ENCODE measurements at places on chromosomes 4 and X.

DNA sequence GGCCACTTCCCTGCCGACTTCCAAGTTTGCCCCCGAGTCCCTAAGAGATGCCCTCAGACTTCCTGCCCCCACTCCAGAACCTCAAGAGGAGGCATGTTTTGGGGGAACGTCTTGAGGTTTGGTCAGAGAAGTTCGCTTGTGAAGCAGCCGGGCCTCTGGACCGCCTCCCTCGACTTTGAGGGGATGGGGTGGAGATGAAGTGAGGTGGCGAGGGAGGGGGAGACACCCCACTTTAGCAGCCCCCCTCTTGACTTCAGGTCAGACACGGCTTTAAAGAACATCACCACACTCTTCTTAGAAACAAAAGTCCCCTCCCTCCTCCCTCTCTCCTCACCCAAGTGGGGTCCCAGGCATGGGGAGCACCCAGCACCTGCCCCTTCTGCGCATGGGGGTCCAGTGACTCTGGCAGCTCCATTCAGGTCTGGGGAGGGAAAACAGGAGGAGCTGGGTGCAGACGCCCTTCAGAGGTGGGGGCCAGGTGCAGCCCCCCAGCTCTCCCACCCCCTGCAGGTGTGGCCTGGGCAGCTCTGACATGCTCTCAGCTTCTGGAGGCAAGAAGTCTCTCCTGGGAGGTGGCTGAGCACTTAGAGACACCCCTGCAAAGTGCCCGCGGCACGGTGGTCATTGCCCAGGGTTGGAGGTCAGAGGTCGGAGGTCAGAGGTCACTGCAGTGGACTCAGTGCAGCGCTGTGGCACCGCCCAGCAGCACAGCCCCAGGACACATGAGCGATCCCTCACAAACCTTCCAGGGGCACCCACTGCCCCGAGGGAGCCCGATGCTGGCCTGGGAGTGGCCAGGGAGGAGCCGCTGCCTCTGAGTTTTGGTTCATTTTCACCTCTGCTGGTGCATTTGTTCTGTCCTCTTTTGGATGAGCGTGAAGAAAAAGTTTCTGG, 108.8 kb downstream of the CPZ start:
- DNase-seq: no peak

DNA sequence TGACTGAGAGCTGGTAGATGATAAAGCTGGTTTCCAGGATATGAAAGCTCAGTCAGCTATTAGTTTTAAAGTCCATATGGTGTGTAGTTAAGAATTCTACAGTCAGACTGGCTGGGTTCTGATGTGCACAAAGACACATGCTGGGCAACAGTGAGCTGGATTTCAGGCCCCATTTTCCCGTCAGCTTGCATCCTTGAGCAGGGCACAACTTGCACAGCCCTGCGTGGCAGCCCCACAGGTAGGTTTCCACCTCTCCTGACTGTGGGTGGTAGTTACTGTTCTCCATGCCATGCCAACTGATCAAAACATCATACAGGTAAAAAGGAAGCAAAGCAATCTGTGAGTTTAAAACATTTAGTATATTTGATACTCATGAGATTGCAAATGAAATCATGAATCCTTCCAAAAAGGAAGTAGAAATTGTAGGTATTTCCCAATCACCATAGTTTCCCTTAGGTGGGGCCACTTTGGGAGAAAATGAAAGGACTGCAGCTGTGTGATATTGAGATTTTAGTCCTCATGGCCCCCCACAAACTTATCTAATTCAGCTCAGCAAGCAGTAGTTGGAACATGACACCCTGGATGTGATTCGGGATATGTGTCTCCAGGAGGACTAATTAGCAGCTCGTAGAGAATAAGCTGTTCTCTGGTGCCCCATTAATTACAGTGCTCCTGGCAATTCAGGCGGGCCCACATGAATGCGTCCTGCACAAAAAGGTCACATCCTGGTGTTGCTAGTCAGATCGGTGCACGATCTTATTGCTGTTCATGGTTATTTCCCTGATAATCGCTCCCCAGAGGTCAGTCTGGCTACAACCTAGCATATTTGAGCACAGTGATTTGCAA, 42.4 kb upstream of the NOCT start:
- DNase-seq: no peak

- DNase-seq: no peak
Observed at GRCh38 chrX:154828016-154828408, 6.5 kb downstream of the SMIM9 start.

GRCh38 chr4:119100655-119101054, 35.0 kb upstream of the MYOZ2 start:
- DNase-seq: no peak

- no peak for DNase-seq
Observed at GRCh38 chrX:69021141-69021960, 143.9 kb downstream of the PJA1 start.

DNA sequence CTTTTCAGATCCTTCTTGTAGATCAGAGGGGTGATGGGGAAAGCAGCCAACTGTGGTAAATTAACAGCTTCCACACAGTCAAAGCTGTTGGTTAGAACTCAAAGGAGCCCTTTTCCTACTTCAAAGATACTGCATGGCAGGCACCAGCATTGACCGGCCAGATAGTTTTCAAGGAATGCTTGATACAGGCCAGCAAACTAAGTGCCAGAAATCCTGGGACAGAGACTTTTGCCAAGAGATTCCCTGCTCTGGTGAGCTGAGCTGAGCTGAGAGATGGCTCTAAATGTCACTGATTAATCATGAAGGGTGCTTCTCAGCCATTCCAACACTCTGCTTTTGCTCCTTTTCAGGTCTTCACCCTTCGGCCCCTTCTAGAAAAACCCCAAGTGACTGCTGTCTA, 131.6 kb upstream of the MED14 start:
- DNase-seq: no peak

GRCh38 chrX:39777623-39778025, 320.1 kb downstream of the BCOR start:
- no peak for DNase-seq

DNA sequence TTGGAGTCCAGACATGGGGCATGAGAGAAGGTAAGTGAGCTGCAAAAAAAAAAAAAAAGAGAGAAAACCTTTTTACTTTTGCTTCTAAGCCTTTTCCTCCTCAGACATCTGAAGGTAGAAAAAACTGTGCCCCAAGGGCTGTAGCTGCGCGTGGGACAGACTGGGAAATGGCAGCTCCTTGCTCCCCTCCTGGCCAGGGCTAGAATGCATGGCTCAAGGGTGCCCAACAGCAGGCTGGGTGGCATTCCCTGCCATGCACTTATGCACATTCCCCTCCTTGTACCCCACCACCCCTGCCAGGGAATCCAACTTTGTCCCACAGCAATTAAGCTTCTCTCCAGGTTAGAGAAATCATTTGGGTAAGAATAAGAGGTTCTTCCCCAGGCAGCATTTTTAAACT, 421.2 kb downstream of the TRAM1L1 start:
- no peak for DNase-seq

DNA sequence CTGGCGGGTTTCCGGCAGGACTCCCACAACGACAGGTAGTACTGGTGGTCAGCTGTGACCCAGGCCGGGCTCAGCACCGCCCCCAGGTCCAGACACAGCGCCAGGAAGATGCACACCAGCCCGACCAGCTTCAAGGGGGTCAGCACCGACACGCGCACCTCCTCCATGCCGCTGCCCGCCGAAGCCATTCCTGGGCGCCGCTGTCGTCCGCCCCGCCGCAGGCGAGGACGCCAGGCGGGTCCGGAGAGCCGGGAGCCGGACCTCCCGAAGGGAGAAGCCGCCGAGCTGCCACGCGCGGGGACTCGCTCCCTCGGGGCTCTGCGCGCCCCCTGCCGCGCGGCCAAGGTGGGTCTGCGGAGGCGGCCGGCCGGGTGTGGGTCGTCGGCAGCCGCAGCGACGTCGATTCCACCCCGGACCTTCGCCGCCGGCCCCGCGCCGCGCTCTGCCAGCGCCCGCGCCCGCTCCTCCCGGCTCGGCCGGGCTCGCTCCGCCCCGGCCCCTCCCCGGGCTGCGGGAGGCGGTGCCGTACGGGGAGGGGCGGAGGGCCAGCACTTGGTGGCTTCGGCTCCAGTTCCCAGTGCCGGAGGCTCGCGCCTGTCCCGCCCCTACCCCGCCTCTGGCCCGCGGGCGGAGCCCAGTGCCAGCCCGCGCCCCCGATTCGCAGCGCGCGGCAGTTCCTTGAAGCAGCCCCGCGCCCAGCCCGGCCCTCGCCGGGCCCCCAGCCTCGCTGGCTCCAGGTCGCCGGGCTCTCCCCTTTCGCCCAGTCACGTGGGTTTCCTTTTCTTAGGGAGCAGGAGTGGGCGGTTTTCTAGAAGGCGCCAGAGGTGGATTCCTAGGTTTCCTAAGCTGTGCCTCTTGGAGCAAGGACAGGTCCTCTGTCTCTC, at the start of gene TMEM47:
Gene TMEM47, minus strand, starts transcription at position 444 of the 884 bp plus-strand sequence. Its CDS starts 256 bp downstream, at position 188.
- no peak for DNase-seq

DNA sequence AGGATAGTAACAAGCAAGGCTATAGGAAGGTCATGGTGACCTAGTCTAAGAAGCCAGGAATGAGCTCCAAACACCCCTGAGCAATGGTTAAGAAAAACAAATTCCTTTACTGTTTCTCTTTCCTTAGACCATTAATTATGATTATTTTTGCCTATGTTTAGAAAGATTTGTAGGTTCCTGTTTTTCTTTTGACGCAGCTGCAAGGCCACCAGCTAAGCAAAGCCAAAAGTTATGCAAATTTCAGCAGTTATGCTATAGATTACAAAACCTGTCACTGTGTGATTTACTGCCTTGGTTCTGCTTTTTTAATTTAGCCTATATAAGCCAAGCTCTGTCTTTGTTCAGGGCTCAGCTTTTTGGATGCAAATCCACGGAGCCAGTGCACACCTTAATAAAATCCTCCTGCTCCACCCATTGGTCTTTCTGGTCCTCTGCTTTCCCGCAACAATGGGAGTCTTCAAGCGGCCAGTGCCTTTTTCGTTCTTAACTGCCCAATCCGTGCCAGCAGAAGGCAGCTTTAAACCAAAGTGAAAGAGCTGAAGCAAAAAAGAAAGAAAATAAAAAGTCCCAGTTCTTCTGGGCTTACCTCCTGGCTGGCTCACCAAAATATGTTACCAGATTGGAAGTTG, 1.4 kb upstream of the CEP135 start:
- DNase-seq: no peak

- no peak for DNase-seq
Observed at GRCh38 chrX:149527705-149528104, 13.1 kb upstream of the EOLA1 start.

GRCh38 chr4:138542191-138542776, 300.1 kb upstream of the SLC7A11 start:
- no peak for DNase-seq

- DNase-seq: no peak
Observed at GRCh38 chr4:1797861-1798579, 4.9 kb downstream of the FGFR3 start.

- DNase-seq: no peak
Observed at GRCh38 chr4:2412534-2412884, 5.9 kb downstream of the ZFYVE28 start.
